ENCODE measurements at places on chromosomes 1 and 21.

DNA sequence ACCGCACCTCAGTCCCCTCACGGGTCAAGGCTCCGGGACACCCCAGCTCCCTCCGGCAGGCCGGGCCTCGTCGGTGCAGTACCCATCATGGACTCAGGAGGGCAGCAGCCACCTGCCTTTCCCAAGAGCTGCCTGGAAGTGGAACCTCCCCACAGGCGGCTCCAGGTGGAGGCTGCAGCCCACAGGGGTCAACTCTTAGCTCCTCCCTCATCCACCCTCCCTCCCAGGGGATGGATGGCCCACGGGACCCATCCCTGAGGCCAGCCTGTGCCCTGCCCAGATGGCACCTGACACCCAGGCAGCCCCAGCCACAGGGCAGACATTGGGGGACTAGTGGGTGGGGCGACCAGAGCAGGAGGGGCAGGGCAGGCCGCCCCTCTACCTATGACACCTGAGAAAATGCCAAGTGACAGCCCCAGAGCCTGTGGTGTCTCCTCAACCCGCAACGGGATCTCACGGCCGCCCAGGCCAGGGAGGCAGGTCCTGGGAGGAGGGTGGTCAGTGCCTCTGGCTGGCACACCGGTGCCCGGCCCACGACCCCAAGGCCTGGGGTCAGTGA, 1.2 kb upstream of the ARHGEF16 start:
- DNase-seq = peak; percentile 77

DNA sequence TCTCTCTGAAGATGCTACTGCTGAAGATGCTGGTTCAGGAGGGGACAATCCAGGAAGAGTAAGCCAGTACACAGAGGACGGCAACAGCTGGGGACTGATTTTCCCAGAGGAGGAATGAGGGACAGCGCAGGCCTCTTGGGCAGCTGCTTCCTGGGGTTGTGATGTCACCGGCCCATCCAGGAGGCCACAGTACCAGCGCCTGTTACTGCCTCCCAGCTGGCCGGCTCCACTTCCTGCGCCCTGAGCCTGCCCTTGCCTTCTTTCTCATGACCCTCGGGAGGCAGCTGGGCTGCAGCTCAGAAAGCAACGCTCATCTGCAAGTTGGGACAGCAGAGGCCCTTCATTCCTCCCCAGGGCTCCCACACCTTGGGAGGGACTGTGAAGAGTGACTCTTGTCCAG, 21.9 kb upstream of the ID3 start:
- no peak for DNase-seq

GRCh38 chr1:61496501-61496900, 228.4 kb downstream of the TM2D1 start:
- no peak for DNase-seq

DNA sequence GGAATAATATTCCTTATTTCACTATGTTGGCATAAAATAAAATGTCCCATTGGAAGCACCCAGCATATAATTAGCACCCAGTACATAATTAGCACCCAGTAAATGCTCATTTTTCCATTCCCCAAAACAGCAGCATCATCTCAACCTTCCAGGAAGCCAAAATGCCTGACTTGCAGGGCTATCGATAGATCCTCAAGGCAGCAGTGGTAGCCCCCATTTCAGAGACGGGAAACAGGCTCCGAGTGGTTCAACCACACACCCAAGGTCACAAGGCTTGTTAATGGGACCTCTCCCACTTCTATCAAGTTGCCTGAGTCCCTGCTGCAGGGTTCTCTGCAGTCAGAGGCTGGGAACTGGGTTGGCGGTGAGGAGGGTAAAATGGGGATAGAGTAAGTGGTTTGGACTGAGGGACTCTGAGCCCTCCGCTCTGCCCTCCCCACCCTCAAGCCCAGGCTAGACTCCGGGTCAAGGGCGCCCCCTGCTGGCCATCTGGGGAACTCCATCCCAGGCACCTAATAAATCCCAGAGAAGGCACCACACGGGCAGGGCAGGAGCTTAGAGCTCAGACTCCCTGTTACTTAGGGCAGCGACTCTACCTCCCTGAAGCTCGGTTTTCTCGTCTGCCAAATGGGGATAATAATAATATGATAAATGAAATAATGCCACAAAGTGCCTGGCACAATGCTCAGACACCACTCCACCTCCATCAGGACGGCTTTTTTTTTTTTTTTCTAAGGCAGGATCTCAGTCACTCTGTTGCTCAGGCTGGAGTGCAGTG, 21.9 kb upstream of the LAPTM5 start:
- peak; percentile 73 for DNase-seq

- DNase-seq = no peak
Observed at GRCh38 chr1:210951279-210951678, 182.7 kb downstream of the KCNH1 start.

DNA sequence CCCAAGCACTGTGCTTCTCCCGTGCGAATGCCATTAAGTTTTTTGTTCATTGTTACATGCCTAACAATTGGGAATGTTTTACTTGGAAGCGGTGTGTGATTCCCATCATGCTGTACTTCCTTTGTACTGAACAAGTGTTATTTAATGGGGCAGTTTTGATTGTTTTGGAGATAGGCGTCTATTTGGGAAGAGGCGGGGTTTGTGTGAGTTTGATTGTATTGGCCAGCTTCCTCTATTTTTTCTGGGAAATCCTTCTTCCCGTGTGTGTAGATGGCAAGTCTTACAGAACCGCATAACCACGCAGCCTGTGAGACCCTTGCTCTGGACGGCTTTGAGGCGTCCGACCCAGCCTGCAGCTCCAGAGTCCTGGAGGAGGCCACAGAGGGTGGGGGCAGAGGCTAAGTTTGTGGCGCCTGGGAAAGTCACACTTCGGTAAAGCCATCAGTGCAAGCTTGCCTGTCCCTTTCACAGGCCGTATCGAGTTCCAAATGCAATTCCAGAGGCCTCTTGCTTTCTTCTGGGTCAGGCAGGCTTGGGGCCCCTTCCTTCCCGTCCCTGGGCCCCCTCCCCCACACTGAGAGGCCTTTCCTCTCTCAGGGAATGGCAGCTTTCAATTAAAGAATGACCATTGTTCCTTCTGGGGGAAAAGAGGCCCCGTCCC, 210.3 kb downstream of the TOMM20 start:
- peak; percentile 47 for DNase-seq

DNA sequence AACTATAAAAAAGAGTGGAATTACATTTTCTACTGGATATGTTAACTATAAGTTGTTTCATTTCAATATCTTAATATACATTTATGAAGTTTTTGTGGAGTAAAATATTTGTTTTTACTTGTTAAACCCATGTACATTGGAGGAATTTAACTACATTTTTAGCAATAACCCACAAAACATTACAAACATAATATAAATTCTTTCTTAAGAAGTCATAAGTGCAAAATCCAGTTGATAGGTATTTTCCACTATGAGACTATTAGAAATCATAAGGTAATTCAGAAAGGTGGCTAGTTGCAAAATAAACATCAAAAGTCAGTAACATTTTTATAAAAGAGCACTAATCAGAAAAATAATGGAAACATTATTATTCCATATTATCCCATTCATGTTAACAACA, 73.9 kb upstream of the RRP15 start:
- no peak for DNase-seq

DNA sequence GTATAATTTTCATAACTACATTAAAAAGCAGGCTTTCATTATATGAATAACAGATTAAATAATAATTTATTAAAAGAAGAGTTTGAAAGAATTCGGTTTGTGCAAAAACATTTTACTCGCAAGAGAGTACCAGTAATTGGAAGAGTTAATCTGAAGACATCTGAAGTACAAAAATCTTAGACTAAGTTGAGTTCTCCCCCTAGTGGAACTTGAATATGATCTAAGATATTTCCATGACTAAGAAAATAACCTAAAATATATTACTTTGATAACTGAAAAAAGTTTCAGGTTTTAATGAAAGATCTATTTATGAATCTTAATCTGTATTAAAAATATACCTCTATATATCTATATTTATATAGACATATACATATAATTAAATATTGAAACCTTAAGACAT, 112.5 kb upstream of the GFI1 start:
- no peak for DNase-seq

DNA sequence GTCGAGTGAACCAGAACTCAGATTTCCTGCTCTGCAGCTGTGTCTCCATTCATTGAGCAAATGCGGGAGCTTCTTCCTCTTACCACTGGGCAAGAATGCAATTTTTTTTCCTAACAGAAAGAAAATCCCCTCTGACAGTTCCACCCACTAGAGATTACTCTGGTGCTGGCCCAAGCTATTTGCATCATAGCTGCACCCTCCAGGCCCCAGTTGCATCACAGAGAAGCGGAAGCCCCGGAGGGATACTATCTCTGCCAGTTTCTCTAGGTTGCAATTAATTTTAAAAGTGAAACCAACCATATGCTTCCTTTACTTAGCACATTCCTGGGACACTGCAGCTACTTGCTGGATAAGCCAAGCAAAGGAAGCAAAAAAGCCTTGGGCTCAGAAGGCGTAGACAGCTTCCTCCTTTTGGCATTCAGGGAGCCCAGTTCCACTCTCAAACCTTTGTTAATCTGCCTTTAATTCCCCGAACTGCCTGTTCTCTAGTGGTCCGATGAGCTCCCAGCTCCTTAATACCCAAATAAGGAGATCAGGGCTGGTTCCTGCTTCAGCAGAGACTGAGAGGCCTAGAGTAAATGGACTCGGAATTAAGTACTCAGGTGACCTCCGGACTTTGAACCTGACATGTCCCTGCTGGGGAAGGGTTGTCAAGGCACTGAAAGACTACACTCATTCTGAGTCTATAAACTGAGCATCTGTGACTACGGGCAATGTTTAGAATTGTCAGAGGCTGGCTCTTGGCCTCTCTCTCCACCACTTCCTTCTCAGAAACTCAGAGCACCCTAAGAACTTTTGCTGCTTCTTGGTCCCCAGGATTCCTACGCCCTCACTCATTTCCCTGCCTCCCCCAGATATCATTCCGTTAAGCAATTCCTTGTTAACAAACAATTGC, 72.5 kb upstream of the TNFSF18 start:
- peak; percentile 44 for DNase-seq

DNA sequence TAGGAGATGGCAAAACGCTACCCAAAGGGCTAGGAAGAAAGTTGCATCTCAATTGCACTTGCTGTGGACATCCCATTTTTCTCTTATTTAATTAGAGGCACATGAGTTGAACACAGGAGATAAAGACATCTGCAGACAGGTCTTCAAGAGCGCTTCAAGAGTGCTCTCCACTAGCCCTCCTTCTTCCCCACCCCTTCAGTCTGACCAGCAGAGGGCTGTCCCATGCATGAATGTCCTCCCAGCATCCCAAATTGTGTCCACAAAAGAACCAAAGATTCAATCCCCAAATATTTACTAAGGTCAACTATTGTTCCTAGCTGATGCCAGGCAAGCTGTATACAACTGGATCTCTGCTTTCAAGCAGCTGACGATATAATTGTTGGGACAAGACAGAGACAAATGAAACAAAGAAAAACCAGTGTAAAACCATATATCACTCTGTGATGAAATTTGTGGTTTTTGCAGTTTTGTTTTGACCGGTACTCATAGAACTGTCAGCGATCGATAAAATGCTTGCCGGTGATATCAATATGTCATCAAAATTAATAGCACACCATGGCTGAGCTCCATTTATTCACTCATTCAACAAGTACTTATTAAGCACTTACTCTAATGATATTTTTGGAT, 174.2 kb downstream of the TNR start:
- DNase-seq = no peak

DNA sequence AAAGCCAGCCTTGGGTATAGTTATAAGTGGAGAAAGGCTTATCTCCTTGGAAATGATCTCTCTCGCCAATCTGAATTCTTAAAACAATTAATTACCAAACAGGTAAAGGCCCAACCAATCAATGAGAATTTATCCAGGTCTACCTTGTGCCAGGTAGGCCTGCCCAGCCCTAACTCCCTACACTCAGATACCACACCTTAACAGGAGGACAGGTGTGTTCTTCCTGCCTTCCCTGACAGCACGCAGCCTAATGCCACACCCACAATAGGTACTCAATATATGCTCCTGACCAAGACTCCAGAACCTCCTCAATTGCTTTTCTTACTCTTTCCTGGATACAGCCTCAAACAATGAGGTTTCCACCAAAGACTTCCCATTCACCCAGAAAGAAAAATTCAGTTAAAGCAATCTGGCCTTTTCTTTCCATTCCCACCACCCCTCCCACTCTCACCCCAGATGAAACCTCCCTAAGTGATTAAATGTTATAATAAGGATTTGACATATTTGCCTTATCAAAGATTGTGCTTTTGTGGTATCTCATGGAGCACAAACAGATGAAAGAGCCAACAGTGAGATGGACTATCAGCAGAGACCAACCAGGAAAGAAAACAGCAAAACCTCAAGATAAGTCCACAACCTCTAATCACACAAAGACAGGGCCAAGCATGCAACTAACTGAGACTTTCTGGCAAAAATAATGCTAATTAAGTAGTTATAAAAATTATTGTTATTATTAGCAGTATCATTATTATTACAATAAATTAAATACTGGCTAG, 25.6 kb downstream of the TRABD2B start:
- DNase-seq = no peak

DNA sequence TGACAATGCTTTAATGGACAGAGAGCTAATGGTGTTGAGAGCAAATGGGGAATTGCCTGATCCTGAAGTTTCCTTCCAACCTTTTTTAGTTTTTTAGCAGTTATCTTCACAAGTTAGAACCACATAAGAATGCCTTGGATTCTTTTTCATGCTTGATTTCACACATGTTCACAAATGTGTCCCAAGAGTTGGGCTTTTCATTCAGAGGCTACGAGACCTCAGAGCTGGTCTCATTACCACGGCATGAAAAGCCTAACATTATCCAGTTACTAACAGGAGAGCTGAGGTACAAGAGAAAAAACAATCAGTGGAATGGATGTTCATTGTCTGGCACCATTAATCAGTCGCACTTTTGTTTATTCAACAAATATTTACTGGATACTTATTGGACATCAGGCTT, 340.6 kb downstream of the ZNF326 start:
- DNase-seq = no peak

DNA sequence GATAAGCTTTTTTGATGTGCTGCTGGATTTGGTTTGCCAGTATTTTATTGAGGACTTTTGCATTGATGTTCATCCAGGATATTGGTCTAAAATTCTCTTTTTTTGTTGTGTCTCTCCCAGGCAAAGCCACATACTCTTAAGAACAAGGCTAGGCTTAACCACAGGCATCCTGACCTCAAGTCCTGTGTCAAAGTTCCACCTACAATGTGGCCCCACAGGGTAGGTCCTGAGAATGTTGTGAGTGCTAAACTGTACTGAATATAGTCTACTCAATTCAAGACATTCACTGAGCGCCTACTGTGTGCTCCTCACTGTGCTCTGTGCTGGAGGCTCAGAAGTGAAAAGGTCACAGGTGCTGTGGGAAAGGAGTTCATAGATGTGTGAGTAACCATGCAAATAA, 20.6 kb downstream of the DDAH1 start:
- DNase-seq = no peak
